ENCODE measurements at places on chromosomes 2 and 18. TPM values are rescaled to one million over a fixed set of nuclear protein-coding genes. Genes with fewer than 3 reads are reported as not detected.

Gene ARHGEF33
- total RNA-seq = not detected

Gene CNDP1
- not detected for total RNA-seq

Gene UGT1A5
- total RNA-seq = not detected

Gene ADNP2
- 21.3 TPM for total RNA-seq

Gene LMAN1
- total RNA-seq = 169 TPM

Gene TMEM163
- not detected for total RNA-seq

Gene LYPD1
- 37.9 TPM for total RNA-seq

Gene IL1RN
- not detected for total RNA-seq

Gene PPP1R7
- total RNA-seq = 60.3 TPM

Gene DSC2
- total RNA-seq = 0.48 TPM

Gene SGO2
- total RNA-seq = 10.8 TPM

Gene COL4A3
- total RNA-seq = not detected

Gene TRIB2
- 31.4 TPM for total RNA-seq

Gene FBXO15
- 0.41 TPM for total RNA-seq

Gene MC4R
- total RNA-seq = 0.45 TPM

Gene ATOH8
- 13.1 TPM for total RNA-seq

Gene ASB18
- not detected for total RNA-seq

Gene ITGB6
- total RNA-seq = not detected

- DNase-seq = no peak
These were observed 154.3 kb downstream of the RNF152 start for GRCh38 chr18:61738488-61738887.

- DNase-seq = no peak
These were observed 185.6 kb upstream of the MEX3C start for GRCh38 chr18:51383116-51383515.

DNA sequence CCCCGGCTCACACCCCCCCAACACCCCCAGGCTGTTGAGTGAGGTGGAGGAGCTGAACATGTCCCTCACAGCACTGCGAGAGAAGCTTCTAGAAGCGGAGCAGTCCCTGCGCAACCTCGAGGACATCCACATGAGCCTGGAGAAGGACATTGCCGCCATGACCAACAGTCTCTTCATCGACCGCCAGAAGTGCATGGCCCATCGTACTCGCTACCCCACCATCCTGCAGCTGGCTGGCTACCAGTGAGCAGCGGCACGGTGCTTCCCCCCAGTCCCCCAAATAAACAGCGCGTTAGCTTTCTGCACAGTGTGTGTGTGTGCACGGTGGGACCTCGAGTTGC, 5.3 kb downstream of the TEKT4 start:
- DNase-seq = no peak

- no peak for DNase-seq
These were observed 148.1 kb downstream of the ACKR3 start for GRCh38 chr2:236717729-236718128.

- DNase-seq = no peak
These were observed 148.6 kb downstream of the GALNT1 start for GRCh38 chr18:35729991-35730668.

- DNase-seq = no peak
These were observed 261.0 kb upstream of the SIX3 start for GRCh38 chr2:44680424-44680971.

DNA sequence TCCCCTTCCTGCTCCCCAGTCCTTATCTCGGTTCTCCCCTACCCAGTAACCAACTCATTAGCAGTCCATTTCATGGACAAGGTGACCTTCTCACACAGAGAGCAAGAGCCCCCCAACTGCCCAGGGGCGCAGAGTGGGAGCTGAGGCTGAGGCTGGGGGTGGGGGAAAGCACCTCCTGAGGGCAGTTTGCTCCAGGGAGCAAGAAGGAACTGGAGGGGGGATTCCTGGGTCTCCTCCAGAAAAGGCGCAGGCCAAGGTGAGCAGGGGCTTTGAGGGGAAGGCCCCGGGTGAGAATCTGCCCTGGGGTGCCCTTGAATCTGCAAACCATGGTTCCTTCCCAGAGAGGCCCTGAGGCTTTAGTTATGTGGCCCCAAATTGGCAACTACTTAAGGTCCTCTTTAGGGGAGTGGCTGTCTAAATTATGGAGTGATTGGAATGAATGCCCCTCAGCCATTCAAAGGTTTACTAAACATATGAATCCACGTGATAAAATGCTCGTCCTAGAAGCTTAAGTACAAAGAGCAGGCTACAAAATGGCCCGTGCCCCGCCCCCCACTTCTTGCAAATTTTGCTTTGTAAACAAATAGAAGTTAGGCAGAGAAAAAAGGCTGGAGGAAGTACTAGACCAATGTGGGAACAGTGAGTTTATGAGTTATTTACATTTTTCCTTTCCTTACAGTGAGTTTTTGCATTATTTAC, 123.5 kb upstream of the HS6ST1 start:
- DNase-seq = peak; percentile 34

- no peak for DNase-seq
These were observed 72.1 kb upstream of the MAP4K4 start for GRCh38 chr2:101625387-101625786.

GRCh38 chr2:134677856-134678756, 40.7 kb downstream of the TMEM163 start:
- no peak for DNase-seq

- DNase-seq = no peak
These were observed 1.3 kb downstream of the ATL2 start for GRCh38 chr2:38375696-38376345.

DNA sequence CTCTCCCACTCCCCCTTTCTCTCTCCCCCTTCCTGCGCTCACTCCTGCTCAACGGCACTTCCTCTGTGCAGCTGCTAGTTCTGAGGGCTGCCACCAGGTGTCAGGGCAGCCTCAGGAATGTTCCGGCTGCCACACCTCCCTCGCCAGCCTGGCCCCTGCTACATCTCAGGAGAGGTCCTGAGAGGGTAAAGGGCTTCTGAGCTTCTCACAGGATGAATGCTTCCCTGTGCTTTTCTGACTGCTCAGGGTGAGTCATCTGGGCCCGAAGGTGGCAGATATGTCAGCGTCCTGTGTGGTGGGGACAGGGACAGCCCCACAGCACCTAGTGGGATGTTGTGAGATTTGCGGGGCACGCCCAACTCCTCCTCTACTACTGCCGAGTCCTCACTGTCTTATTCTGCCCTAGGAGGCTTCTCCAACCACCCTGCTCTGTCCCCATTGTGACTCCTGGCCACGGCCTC, 49.0 kb downstream of the PLEKHB2 start:
- DNase-seq = peak; percentile 69

DNA sequence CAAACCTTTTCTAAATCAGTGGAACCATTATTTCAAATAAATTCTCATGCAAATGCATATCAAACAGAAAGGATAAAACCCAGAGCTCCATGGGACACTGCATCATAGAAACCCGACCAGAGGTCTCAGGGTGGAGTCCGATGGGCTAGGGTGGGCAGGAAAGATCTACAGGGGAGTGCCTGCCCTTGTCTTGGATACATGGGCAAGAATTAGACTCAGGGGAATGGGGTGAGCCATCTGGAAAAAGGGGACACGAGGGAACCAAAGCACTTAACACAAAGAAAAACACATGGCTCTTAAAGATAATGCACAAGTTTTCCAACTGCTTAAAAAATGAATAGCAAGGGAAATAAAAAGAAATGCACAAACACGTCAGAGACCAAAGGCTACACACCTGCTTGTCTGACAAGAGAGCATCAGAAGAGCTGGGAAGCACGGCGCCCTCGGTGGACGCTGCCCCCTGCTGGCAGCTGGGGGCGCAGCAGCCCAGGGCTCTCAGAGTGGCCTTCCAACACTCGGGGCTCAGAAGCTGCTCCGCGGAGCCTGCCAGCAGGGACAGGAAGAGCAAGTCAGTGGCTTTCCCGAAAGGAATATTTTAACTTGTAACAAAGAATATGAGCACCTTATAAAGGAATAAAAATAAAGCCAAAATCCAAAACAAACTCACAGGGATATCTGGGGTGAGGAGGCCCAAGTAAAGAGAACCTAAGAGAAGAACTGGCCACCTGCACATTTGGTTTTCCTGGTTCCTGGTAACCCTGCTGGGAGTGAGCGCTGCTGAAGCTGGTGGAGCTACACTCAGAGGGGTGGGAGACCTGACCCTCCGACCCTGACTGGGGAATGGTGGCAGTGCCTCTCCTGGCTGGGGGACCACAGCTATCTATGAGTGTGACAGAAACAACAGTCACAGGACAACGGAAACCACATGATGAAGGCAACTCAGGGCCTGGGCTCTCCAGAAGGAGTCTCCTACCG, 54.5 kb downstream of the SIGLEC15 start:
- peak; percentile 60 for DNase-seq

DNA sequence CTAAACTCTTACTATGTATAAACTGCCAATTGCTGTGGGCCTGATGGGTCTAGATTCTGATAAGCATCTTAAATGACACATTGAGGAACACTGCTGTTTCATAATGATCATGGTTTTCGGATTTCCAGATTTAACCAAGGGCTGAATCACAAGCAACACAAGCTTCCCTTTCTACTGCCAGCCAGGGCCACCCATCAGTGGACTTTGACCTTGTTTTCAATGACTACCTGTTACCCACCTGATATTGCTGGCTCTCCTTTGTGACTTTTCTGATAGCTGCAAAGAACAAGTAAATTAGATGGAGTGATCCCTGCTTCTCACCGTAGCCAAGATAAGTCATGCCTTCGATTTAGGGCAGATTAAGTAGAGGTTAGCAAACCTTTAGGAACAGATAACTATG, 259.0 kb downstream of the PAX3 start:
- no peak for DNase-seq

- DNase-seq = no peak
These were observed 14.9 kb upstream of the ITM2C start for GRCh38 chr2:230849633-230850357.

DNA sequence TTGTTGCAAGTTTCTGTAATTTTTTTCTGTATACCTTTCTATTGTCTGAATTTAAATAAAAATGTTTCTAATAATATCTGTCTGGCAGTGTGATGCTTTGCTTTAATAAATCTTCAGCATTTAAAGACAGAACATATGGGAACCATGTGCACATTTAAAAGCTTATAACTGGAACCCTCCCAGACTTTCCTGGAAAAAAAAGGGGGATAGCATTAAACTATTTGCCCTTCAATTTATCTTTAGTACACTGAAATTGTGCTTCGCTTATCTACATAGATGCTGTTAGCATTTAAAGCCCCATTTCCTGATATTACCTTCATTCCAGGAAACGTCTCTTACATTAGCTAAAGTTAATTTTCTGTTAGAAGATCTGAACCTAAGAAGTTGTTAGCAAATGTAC, 64.6 kb downstream of the ZC3H6 start:
- DNase-seq = no peak

GRCh38 chr2:223032187-223033142, 19.5 kb upstream of the KCNE4 start:
- DNase-seq = no peak

DNA sequence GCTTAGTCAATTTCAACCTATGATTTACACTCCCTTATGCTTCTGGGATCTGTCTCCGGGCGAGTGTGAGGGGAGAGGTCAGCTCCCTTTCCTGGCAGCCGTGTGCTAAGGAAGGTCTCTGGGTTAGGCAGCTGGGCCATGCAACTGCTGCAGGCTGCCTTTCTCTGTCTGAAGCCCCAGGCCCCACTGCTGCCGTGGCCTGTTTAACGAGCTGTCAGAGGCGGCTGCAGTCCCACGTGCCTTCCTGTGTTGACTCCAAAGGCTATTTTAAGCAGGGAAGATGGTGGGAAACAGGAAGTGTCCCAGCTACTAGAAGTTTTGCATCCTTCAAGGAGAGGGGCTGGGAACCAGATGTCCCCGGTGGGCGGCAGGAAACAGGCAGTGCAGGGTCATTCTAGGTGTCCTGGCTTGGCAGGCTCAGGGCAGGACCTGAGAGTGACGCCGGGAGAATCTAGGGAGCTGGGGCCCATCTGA, 186.4 kb downstream of the TNS1 start:
- DNase-seq = no peak

GRCh38 chr2:159146996-159147666, 139.4 kb downstream of the WDSUB1 start:
- peak; percentile 23 for DNase-seq

GRCh38 chr2:127455566-127456493, 37.6 kb downstream of the PROC start:
- DNase-seq = no peak

DNA sequence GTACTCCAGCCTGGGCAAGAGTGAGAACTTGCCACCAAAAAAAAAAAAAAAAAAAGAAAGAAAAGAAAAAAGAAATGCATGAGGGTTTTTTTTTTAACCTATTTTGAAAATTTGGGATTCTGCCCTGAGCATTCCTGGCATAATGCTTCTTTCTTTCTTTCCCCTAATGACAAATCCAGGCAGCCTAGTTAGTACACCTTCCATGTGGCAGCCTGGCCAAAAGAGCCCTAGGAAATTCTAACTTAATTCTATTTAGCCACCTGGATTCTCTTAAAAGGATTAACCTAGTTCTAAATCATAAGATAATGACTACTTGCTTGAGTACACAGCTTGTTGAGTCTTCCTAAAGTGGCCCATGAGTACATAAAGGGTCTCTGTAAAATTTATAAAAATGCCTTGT, 160.1 kb downstream of the THADA start:
- no peak for DNase-seq

- no peak for DNase-seq
These were observed 32.0 kb downstream of the EMILIN2 start for GRCh38 chr18:2878656-2879330.

- DNase-seq = no peak
These were observed 315.6 kb downstream of the RDH14 start for GRCh38 chr2:18244845-18245244.

DNA sequence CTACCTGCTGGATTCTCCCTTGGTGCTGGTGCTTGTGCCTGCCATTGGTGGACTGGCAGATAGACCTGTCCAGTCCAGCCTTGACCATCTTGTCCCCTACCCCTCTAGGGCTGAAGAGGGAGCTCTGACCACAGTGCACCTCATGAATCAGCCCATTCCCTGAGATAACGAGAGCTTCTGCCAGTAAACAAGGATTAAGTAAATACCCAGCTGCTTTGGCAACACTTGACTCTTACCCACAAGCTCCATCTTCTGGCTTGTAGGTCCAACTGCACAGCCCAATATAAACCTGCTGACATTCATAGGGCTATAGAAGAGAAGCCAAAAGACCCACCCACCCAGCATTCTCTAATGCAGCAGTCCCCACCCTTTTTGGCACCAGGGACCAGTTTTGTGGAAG, 186.4 kb downstream of the PIK3C3 start:
- DNase-seq = no peak

GRCh38 chr2:20005891-20006470, 6.5 kb downstream of the MATN3 start:
- no peak for DNase-seq

- no peak for DNase-seq
These were observed 60.0 kb downstream of the CABLES1 start for GRCh38 chr18:23194997-23195957.

GRCh38 chr2:157875641-157876065, 477 bp downstream of the ACVR1 start:
- no peak for DNase-seq

- no peak for DNase-seq
These were observed 289.6 kb downstream of the PTPRM start for GRCh38 chr18:7856733-7857132.

DNA sequence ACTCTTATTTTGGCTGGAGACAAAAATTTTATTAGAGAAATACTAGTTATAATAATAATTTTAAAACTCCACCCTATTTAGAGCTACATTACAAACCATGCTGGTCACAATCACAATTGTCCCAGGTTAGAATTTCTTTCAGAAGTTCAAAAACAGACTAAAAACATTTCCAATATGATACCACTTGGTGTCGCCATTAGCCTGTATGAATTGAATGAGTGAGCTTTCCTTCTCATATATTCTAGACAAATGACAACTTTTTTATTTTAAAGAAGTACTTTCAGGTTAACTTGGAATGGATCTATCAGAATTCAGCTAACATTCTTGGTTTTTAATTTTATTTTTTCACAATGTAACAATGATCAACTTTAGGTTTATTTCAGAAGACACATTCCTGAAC, 48.0 kb downstream of the SERPINB8 start:
- DNase-seq = peak; percentile 51

Data from H4 (cell line).